Tibial nerve (tissue), 4 donors: ENCODE measurements at places on chromosomes 1 and 21. TPM values are rescaled to one million over a fixed set of nuclear protein-coding genes. Genes with fewer than 3 reads are reported as not detected.
A peak's percentile ranks its signal among the peaks of the same experiment; 100 is the strongest.

- peaks cover 3% of the 10 kb centered on the region for H3K4me1 ChIP-seq
These were observed 114.6 kb downstream of the AKT3 start for GRCh38 chr1:243735457-243735856.

GRCh38 chr21:44897326-44898010, 23.2 kb downstream of the ITGB2 start:
- H3K36me3 ChIP-seq = no peaks in the 10 kb centered on the region
- H3K4me3 ChIP-seq = no peak overlapping the region
- peaks cover 25% of the 10 kb centered on the region for H3K27me3 ChIP-seq
- DNase-seq = no peak
- H3K27ac ChIP-seq = no peak overlapping the region

DNA sequence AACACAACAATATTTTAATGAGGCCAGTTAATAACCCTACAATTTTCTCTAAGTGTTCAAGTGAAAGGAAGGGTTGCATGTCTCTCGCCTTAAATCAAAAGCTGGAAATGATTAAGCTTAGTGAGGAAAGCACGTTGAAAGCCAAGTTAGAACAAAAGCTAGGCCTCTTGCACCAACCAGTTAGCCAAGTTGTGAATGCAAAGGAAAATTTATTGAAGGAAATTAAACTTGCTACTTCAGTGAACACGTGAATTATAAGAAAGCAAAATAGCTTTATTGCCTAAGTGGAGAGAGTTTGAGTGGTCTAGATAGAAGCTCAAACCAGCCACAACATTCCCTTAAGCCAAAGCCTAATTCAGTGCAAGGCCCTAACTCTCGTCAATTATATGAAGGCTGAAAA, 135.6 kb downstream of the DUSP10 start:
- H3K4me3 ChIP-seq = no peak overlapping the region
- H3K27me3 ChIP-seq = no peaks in the 10 kb centered on the region
- no peak for DNase-seq
- H3K27ac ChIP-seq = no peak overlapping the region
- no peaks in the 10 kb centered on the region for H3K4me1 ChIP-seq

DNA sequence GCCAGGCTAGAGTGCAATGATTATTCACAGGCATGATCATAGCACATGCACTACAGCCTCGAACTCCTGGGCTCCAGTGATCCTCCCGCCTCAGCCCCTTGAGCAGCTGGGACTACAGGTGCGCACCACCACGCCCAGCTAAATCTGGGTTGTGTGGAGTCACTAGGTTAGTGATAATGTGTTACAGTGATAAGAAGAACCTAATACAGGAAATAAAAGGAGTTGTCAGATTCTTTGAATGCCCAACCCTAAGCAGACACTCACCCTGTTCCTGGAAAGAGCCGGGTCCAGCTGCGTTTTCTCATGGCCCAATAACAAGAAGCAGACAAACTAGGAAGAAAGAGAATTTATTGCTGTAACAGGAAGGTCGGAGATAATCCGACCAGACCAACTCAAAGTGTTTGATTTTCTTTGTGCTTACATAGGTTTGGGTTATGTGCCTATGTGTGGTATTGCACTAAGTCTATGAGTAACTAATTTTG, 8.8 kb downstream of the IFNGR2 start:
- H3K27ac ChIP-seq = peak overlapping the region; percentile 62
- H3K27me3 ChIP-seq = no peaks in the 10 kb centered on the region
- H3K36me3 ChIP-seq = peaks cover 55% of the 10 kb centered on the region
- DNase-seq = no peak
- H3K4me3 ChIP-seq = no peak overlapping the region

- H3K36me3 ChIP-seq = no peaks in the 10 kb centered on the region
- no peaks in the 10 kb centered on the region for H3K4me1 ChIP-seq
- H3K27ac ChIP-seq = no peak overlapping the region
- H3K27me3 ChIP-seq = no peaks in the 10 kb centered on the region
- no peak for DNase-seq
- no peak overlapping the region for H3K4me3 ChIP-seq
These were observed 358.4 kb upstream of the ADGRL4 start for GRCh38 chr1:79364896-79365295.

DNA sequence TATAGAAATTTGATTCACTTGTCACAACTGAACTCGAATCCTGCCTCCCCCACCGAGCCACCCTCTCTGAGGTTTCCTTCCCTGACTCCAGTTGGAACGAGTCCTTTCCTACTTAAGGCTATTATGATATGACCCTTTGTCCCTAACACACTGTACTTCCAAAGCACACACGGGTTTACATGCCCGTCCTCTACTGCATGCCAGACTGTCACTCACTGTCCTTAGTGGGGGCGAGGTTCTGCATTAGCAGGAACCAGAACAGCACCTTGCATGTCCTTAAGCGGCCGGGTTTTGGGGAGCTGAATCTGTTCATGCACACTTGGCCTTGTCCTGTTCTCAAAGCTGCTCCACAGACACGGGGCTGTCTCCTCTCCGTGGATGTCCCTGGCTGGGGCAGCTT, 164.6 kb upstream of the KCNJ6 start:
- H3K27ac ChIP-seq = no peak overlapping the region

DNA sequence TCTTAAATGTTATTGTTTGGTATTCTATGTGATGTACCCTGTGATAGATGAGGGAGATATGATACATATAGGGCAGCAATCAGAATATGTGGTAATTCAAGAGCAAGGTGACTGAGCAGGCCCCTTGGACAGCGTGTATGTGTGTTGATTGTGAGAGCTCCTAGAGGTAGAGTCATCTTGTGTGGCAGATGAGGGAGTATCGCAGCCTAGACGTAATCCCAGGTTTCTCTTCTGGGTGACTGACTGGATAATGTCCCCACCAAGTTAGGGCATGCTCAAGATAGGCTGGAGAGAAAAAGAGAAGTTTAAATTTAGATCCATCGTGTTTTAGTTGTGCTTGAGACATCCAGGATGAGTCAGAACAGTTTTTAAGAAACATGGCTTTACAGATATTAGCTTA, 185.3 kb downstream of the ZP4 start:
- no peaks in the 10 kb centered on the region for H3K27me3 ChIP-seq
- H3K36me3 ChIP-seq = no peaks in the 10 kb centered on the region
- H3K27ac ChIP-seq = no peak overlapping the region
- H3K4me1 ChIP-seq = no peaks in the 10 kb centered on the region

- no peak overlapping the region for H3K27ac ChIP-seq
- peaks cover 30% of the 10 kb centered on the region for H3K4me1 ChIP-seq
- no peaks in the 10 kb centered on the region for H3K27me3 ChIP-seq
- H3K4me3 ChIP-seq = no peak overlapping the region
- H3K36me3 ChIP-seq = no peaks in the 10 kb centered on the region
- DNase-seq = no peak
These were observed 51.4 kb downstream of the CDC7 start for GRCh38 chr1:91552091-91552490.

GRCh38 chr1:63537940-63538339, 14.6 kb downstream of the EFCAB7 start:
- no peak overlapping the region for H3K4me3 ChIP-seq
- H3K4me1 ChIP-seq = no peaks in the 10 kb centered on the region
- no peak for DNase-seq
- no peaks in the 10 kb centered on the region for H3K36me3 ChIP-seq
- H3K27ac ChIP-seq = no peak overlapping the region

DNA sequence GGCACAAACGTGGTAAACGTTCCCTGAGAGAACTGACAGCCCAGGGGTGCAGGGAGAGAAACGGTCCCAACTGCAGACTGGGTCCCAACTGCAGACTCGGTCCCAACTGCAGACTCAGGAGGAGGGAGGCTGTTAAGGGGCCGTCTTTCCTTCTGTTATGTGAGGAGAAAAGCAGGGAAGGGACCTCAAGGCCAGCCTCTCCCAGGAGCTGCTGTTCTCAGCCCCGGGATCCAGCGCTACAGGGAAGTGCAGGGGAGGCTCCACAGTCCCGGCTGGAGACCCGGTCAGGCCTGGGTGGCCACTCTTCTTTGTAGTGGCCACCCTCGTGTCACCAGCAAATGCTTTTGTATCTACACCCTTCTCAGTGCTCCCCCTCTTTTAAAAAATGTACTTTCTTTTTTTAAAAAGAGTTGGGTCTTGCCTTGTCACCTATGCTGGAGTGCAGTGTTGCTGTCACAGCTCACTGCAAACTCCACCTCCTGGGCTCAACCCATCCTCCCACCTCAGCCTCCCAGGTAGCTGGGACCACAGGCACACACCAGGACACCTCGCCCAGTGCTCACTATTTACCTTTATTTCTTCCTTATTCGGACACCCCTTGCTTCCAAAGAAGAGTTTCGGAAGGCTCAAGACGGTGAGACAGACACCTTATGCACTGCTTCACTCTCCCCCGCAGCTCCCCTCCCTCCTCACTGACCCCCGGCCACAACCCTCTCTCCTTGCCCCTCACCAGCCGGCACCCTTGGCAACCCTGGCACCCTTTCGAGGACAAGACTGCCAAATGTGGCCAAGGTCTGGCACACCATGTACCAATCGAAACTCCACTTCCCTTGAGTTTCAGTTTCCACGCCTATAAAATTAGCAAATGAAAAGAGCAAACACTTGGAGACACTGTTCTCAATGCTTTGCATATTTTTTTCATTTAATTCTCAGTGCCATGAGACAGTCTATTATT, 21.8 kb downstream of the CAPN2 start:
- peak overlapping the region; percentile 58 for H3K27ac ChIP-seq
- no peaks in the 10 kb centered on the region for H3K27me3 ChIP-seq
- DNase-seq = no peak
- H3K36me3 ChIP-seq = no peaks in the 10 kb centered on the region
- peaks cover 41% of the 10 kb centered on the region for H3K4me1 ChIP-seq
- H3K4me3 ChIP-seq = no peak overlapping the region

DNA sequence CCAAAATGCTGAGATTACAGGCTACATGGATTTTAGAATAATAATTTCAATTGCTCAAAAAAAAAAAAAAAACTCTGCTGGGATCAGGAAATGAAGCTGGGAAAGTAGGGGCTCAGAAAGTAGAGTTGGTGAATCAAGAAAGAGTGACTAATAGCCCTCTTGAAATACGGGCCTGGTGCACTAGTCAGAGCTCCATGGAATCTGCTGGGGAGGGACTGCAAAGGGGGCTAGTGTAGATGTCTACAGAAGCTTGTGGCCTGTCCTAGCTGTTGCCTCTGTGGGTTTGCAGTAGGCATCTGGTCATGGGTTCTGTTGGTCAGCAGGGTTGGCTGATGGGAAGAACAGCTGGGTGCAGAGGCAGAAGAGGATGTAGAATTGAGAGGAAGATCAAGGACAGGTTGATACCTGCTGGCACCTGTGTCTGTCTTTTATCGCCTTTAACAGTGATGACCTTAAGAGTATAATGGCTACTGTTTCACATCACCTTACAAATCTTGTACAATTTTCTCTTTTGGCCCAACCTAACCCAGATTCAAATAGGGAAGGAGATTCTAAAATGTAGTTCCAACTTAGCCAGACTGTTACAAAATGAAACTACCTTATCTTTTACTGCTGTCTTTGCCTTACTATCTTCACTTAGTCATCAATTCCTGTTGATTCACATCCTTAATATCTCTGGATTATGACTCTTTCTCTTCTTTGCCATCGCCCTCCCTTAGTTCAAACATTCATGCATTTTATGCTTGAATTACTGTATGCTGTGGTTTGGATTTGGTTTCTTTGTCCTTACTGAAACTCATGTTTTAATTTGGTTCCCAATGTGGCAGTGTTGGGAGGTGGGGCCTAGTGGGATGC, 126.2 kb downstream of the GIPC2 start:
- H3K27ac ChIP-seq = no peak overlapping the region
- H3K36me3 ChIP-seq = no peaks in the 10 kb centered on the region
- H3K27me3 ChIP-seq = no peaks in the 10 kb centered on the region
- H3K4me3 ChIP-seq = no peak overlapping the region
- DNase-seq = no peak

DNA sequence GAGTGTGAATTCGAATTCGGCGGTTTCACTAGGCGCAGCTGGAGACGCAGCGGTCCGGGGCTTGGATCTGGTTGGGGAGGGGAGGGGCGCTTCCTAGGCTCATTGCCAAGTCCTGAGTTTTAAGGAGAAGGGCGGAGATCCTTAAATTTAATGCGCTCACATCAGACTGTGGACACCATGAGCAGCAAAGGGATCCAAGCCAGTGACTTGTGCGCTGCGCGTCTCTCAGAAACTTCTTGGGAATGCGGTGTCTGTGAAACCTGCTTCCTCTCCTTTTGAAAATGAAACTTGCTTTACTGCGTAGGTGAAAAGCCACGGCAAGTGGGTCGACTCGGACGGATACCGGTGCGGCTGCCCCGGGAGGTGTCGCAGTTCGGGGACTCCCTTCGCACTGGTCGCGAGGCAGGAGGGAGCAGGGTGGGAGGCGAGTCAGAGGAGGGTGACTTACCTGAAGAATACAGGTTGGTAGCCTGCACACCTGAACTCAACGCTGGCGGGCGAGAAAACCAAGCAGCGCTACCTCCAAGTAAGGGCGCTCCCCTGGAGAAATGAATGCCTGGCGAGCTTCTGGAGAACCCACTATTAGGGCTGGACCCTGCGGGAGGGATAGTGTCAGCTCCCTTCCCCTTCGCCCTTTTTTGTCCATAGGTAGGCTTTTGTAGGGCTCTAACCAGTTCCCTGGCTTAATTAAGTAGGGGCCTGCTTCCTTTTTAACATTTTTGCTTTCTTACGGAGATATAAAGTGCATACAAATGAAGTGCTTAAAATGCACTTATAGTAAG, 992 bp downstream of the TENT5C start:
- H3K4me3 ChIP-seq = peak overlapping the region; percentile 97
- H3K36me3 ChIP-seq = no peaks in the 10 kb centered on the region
- DNase-seq = no peak
- no peaks in the 10 kb centered on the region for H3K4me1 ChIP-seq
- H3K27ac ChIP-seq = peak overlapping the region; percentile 83

GRCh38 chr1:234722904-234723720, 113.1 kb upstream of the IRF2BP2 start:
- peak; percentile 76 for DNase-seq
- peaks cover 81% of the 10 kb centered on the region for H3K4me1 ChIP-seq
- H3K27me3 ChIP-seq = no peaks in the 10 kb centered on the region
- H3K27ac ChIP-seq = peak overlapping the region; percentile 84

DNA sequence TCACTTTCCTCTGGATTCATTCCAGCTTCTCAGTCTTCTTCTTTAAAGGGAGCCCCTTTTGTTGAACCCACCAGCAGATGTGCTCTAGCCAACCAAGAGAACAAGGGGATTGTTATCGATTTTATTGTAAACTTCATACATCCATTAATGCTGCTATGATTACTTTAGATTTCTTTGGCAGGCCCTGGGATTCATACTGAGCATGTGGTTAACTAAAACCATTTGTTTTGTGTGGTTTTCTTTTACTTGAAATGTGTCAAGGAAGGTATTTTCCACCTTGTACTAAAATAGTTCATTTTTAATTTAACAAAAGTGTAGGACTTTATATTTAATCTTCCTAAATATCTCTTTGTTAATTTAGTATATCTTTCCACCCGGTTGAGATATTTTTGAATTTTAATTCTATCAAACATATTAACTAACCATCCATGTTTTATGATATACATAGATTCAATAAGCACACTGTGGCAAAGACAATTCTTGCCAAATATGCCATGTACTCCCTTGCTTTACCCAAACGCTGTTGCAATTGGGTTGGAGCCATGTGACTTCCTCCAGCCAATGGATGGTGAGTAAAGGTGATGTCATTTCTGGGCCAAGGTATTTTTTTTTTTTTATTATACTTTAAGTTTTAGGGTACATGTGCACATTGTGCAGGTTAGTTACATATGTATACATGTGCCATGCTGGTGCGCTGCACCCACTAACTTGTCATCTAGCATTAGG, 74.2 kb upstream of the LRRC8D start:
- no peaks in the 10 kb centered on the region for H3K4me1 ChIP-seq
- no peak for DNase-seq
- no peaks in the 10 kb centered on the region for H3K36me3 ChIP-seq

The S100A2 gene
- total RNA-seq = 4.2 TPM

The PRDM16 gene
- total RNA-seq = 41.7 TPM

The SELENBP1 gene
- 119 TPM for total RNA-seq
